ENCODE measurements at places on chromosomes 3 and 15.

- DNase-seq, result no peak
Observed at GRCh38 chr3:48468329-48468731, 21.8 kb downstream of the ATRIP start.

- DNase-seq, result no peak
Observed at GRCh38 chr3:8854656-8855055, 85.2 kb upstream of the OXTR start.

- peak; percentile 50 for DNase-seq
Observed at GRCh38 chr3:127629467-127630403, 750 bp downstream of the PODXL2 start.

DNA sequence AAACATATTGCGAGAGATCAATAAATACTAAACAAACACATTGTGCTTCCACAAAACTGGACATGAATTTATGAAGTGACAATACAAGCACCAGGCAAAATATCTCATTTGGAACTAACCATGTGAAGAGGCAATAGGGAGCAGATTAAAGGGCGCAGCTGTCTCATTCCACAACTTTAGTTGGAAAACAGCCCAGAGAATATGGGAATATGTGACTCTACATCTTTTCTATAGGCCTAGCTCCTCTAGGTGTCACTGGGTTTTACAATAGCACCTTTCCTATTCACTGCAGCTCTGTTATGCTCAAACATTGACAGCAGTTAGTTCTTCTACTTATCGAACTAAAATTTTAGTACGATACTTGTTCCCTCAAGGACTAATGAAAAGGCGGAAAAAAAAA lies 866.3 kb upstream of the GBE1 start:
- no peak for DNase-seq

- no peak for DNase-seq
Observed at GRCh38 chr15:44623178-44623577, 40.3 kb downstream of the SPG11 start.

GRCh38 chr3:193688834-193689714 lies 96.1 kb downstream of the OPA1 start:
- DNase-seq, result no peak

GRCh38 chr3:72907731-72908620 lies 20.1 kb downstream of the GXYLT2 start:
- no peak for DNase-seq

DNA sequence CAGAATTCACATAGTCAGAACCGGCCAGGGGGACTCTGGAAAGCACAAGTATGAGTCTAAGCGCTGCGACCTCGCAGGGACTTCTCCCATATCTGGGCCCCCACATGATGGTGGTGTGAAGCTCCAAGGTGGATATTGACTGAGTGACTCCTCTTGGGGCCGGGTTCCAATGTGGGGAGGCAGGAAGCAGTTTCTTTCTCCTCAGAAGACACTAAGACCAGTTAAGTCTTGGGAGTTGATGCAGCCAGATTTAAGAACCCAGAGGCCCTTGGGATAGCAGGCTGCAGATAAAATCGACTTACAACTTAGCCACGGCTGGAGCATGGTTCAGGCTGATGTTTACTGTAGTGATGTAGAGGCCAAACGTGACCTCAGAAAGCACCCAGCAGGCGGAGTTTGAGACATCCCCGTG lies 55.4 kb upstream of the KLF13 start:
- no peak for DNase-seq

DNA sequence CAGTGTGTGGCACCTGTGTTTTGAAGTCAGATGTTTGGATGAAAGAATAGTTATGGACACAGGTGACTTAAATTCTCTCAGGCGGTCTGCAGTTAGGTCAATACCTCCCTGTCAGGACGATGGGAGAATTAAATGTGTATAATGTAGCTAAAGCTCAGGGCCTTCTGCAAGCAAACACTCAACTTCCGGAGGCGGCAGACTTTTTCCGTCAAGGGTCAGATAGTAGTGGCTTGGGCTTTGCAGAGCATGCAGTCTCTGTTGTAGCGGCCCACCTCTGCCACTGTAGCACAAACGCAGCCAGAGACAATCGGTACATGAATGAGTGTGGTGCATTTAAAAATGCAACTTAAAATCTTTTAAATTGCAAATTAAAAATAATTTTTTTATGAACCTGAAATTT lies 47.4 kb downstream of the CMTM8 start:
- peak; percentile 21 for DNase-seq

DNA sequence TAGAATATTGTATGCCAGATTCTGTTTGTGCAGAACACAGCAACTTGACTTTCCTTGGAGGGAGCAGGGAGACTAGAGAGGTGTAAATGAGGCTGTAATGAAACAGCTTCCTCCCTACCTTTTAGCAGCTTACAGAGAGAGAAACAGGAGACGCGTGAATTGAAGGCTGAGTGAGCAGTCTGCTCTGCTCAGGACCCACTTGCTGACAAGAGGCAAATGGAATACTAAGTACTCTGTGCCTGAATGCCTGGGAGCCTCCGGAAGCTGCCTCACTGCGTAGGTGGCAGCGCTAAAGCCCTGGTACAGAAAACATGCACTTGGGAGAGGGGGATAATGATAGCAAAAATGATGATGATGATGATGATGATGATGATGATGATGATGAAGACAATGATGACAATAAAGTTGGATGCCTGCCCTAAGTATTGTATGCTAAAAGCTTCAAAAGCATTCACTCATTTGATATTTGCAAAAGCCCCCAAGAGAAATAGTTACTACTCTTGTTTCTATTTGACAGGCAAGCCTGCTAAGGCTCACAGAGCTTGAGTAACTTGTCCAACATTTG lies 548.9 kb downstream of the NTRK3 start:
- DNase-seq, result no peak

- DNase-seq, result peak; percentile 56
Observed at GRCh38 chr3:5197470-5198312, 10.2 kb downstream of the EDEM1 start.

- no peak for DNase-seq
Observed at GRCh38 chr15:85702321-85703101, 92.2 kb downstream of the KLHL25 start.

- no peak for DNase-seq
Observed at GRCh38 chr3:148435534-148435933, 262.2 kb upstream of the AGTR1 start.

GRCh38 chr3:43073836-43074220 lies 32.1 kb downstream of the POMGNT2 start:
- DNase-seq, result no peak

DNA sequence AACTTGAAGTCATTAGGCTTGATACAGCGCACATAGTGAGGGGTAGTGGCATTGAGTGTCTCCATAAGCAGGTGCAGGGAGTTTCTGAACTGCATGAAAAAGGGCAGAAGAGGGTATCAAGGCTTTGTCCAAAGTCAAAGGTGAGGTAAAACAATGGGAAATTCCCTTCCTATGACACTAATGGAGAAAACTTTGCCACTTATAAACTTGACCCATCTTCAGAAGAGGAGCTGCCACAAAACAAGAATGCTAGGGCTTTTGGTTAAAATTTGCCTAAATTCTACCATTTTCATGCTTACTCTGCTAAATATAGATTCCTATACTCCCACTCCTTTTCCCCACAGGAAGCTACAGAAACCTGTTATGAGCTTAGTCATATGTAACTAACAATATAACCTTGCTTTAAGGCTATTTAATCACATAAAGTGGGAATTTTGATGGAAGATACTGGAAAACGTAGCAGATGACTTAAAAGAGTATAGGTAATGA lies 87.5 kb upstream of the MYO5C start:
- no peak for DNase-seq

DNA sequence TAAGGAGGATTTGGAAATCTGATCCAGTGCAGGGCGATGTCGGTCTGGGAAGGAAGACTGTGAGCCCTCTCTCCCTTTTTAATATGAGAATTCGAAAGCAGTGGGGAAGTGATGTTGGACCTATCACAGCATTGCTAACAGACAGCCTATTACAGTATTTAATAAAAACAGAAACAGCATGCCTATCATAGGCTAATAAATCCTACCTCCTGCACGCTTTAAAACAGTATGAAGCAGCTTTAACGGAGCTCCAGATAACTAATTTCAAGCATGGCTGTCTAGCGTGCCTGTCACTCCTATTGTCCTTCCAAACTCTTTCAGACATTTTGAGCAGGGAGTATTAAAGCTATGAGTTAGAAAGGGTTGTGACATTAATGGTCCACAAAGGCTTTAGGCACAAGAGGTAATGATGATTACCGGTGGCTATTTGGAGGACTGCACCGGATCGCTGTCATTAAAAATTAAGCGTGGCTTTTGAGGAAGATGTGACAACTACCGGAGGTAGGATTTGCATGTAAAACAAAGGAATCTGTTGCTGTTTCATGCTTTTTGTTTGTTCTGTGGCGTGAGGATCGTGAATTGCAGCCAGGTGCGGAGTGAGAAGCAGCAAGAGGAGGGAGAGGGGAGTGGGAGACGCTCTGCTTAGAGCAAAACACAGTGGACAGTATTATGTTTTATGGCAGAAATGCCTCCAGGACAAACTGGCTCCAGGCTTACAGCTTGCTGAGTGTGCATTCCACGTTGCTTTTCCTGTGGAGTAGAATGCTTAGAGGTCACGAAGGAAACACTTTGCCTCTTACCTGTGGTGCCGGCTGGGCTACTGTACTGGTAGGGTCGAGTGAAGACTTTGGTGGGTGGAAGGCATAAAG lies at the start of gene KCNMB2:
Gene KCNMB2, plus strand, starts transcription at position 226 of the 869 bp plus-strand sequence.
- DNase-seq, result no peak

DNA sequence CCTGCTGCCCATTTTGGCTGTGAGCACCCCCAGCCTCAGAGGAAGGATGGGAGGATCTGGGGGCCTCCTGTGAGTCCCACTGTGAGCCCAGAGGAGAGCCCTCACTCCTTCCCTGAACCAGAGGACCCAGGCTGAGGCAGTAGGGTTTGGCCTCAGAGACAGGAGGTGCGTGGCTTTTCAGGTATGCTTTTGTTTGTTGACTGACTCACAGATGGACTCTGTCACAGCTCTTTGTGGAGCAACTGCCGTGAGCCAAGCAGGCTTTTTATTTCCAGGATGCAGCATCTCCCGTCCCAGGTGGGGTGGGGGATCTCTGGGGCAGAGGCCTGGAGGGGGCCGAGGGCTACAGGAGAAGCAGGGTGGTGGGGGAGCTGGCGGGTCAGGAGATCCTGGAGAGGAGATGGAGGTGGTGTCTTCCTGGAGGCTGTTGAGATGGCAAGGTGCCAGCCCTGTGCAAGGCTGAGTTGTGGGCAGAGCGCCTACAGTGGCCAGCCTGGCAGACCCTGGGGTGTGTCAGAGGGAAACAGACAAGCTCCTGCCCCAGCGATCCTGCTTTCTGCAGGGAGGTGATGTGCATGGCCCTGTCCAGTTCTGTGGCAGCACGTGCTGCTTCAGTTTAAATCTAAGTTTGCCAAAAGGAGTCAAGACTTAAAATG lies 24.0 kb downstream of the PLXNA1 start:
- DNase-seq, result no peak

- no peak for DNase-seq
Observed at GRCh38 chr3:139811331-139811730, 123.7 kb upstream of the CLSTN2 start.

DNA sequence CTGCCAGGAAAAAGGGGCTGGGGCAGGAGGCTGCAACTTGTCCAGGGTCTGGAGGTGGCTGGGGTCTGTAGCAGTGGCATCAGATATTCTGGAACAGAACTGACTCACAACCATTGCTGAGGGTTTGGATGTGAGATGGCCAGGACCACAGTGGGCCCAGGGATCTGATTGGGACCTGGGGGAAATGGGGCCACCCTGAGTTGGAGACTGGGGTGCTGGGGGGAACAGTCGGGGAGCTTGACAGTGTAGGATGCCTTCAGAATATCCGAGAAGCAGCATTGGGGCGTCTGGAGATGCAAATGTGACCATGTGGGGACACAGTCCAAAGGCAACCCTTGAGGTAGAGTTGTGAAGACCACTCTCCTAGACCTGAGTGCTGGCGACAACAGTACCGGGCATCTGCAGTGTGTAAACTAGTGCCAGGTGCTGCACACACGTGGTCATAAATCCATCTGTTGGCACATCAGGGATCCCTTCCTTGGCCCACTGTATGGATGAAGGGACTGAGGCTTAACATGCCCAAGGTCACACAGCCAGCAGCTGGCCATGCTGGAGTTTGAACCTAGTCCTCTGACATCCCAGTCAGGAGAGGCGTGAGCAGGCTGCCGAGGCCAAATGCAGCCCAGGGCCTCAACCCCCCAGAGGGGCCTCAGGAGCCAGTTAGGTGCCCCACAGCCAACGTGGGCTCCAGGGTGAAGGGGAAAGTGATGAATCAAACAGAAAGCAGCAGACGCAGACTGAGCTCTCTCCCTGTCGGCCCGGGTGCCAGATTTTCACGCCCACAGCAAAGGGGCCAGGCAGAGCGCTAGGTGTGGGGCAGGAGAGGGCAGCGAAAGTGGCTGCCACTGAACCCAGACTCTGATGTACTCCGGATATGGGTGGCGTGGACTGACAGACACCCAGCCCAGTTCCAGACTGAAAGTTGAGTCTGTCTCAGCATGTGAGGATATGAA lies 18.8 kb downstream of the HEMK1 start:
- peak; percentile 83 for DNase-seq

DNA sequence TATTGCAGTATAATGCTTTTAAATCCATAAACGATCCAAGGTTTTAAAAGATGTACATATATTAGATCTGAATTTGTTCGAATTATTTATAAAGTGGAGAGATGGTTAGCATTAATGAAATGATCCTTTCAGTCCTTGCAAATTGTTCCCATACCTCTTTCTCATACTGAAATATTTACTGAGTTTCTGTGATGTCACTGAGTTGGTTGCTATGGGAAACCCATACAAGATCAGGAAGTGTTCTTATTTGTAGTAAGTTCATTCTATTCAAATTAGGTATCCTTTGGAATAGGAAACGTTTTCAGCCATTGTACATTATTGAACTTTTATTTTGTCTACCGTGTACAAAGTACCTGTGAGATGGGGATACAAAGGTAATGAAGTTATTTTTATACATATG lies 73.2 kb upstream of the CHL1 start:
- no peak for DNase-seq

- no peak for DNase-seq
Observed at GRCh38 chr3:133383175-133383574, 16.7 kb upstream of the BFSP2 start.

- no peak for DNase-seq
Observed at GRCh38 chr3:68089572-68090011, 435.2 kb upstream of the SUCLG2 start.

- DNase-seq, result no peak
Observed at GRCh38 chr3:126498929-126499328, 18.6 kb downstream of the UROC1 start.

DNA sequence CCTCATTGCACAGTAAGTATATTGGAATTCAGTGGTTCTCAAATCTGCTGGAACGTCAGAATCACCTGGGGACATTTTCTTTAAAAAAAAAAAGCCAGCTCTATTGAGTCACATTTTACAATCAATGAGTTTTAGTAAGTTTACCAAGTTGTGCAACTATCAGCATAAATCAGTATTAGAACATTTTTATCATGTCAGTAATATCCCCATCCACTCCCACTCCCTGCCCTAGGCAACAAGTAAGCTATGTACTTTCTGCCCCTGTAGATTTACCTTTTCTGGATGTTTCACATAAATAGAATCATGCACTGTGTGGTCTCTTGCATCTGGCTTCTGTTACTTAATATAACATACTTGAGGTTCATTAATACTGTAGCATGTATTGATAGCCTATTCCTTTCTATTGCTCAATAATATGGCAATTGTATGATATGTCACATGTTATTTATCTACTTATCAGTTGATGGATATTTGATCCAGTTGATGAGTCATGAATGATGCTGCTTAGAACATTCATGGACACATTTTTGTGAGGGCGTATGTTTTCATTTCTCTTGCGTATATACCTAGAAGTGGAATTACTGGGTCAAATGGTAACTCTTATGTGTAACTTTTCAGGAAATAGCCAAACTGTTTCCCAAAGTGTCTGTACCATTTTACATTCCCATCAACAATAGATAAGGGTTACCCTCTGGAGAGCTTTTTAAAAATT lies 180.5 kb downstream of the THSD4 start:
- no peak for DNase-seq

GRCh38 chr3:117011687-117012250 lies 302.2 kb downstream of the TUSC7 start:
- DNase-seq, result no peak
